Hematopoietic multipotent progenitor cell (in vitro differentiated cells): ENCODE measurements at places on chromosomes 2 and 18. TPM values are rescaled to one million over a fixed set of nuclear protein-coding genes. Genes with fewer than 3 reads are reported as not detected.

DNA sequence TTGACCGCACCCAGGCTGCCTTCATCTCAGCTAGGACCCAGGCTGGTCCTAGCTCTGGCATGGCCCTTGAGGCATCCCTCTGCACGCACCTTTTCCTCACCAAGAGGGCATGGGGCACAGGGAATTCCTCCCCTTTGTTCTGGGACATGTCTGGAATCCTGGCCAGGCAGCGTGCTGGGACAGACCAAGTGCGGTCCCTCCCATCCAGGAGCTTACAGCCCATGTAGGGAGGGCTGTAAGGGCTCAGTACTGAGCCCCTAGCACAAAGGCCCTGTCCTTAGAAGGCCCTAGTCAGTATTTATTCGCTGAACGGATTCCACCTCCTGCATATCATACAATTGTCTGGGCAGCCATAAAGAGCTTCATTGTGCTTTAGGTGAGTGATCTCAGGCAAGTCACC, 3.0 kb downstream of the TMEM37 start:
- no peak for DNase-seq

- no peak for DNase-seq
These were observed 6.2 kb downstream of the KANSL3 start for GRCh38 chr2:96631804-96632435.

Gene CNDP1
- total RNA-seq = not detected

Gene RBMS1
- 29.6 TPM for total RNA-seq

GRCh38 chr2:12856934-12857601, 140.3 kb downstream of the TRIB2 start:
- DNase-seq = peak; percentile 17

Gene OSBPL6
- 0.27 TPM for total RNA-seq

Gene ICA1L
- total RNA-seq = 4.6 TPM

- DNase-seq = no peak
These were observed at the start of gene SIX3 for GRCh38 chr2:44941551-44942234. Gene SIX3, plus strand, starts transcription at chr2:44941702. Its CDS starts 403 bp downstream, at chr2:44942105.
